ENCODE measurements at places on chromosomes 7 and 10.

DNA sequence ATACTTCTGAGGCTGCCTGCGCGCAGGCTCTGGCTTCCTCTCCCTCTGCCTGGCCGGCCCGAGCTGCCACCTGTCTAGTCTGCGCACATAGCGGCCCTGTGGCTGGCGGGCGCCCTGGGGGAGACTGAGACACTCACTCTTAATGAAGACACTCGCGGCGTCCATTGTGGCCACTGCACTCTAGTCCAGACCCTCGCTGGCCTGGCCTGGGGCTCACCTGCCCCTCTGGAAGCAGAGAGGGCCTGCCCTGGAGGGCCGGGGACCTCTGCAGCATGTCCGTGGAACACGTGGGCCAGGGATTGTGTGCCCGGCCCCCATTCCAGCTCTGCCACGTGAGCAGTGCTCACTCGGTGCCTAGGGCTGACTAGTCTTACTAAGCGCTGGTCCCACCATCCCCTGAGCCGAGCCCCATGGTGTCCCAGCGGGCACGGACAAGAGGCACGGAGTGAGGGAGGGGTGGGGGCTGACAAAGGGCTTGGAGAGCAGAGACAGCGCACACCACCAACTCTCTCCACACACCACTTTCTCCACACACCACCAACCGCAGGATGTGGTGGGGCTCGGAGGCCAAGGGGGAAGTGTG is 149.3 kb downstream of the ELFN1 start:
- no peak for DNase-seq

- DNase-seq: no peak
Measured at GRCh38 chr10:93280699-93281366, 201.3 kb downstream of the MYOF start.

DNA sequence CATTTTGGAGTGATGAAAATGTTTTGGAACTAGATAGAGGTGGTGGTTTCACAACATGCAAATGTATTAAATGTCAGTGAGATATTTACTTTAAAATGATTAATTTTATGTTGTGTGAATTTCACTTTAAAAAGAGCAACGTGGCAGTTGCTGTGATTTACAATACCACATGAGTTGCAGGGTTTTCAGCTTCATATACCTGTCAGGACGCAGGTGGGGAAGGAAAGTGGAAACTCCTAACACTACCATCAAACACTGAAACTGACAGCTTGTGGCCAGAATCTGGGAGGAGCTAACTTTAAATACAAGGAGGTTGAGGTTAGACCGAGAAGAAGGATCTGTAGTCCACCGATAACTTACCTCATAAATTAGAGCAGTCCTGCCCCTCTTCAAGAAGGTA is 168.9 kb upstream of the TMEM72 start:
- DNase-seq: no peak

DNA sequence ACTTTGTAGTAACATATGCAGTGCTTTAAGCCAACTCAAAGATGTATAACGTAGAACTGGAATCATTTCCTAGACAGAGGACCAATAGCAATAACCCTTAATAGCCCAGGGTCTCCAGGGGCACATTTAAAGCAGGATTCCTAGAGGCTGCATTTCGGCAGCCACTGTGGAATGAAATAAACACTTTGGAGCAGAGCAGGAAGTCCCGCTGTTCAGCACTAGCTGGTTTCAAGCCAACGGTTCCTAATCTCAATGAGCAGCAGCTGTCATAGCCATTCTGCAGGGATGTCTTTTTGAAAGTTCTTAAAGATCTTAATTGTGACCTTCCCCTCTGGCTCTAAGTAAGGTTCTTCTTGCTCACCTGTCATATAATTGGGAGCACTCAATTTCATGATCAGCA is 18.4 kb upstream of the MACROH2A2 start:
- no peak for DNase-seq

GRCh38 chr7:25988640-25989039 is 163.4 kb upstream of the NFE2L3 start:
- no peak for DNase-seq

- no peak for DNase-seq
Measured at GRCh38 chr7:69173341-69173740, 424.9 kb upstream of the AUTS2 start.

GRCh38 chr10:117987244-117987909 is 59.4 kb downstream of the RAB11FIP2 start:
- no peak for DNase-seq

- no peak for DNase-seq
Measured at GRCh38 chr7:151759591-151760042, 117.3 kb downstream of the PRKAG2 start.

DNA sequence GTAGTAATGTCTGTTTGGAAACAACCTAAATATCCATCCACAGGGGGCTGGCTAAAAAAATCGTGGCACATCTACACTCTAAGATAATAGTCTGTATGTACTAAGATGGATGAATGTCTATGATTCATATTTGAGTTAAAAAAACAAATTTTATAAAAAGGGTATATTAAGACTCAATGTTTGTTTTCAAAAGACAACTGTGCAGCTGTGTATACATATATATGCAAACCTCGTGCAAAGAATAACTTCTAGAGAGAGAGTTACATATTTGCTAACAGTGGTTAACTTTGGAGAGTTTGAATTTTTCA is 323.5 kb downstream of the PLXNA4 start:
- DNase-seq: no peak

- no peak for DNase-seq
Measured at GRCh38 chr7:111138193-111138569, 47.3 kb downstream of the LRRN3 start.

DNA sequence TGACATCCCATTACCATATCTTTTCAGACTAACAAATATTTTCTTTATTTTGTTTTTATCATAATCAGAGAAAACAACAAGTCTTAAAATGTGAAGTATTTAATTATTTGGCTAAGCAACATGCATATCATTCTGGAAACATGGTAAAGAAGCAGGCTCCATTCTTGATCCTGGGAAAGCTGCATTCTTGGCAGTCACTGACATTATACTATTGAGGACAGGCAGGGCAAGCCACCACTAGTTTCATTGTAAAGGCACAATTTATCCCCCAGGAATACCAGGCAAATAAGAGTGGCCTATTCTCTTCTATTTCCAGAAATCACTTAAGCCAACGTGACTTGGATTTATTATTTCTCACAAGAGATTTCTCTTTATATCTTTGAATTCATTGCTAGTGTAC is 153.8 kb upstream of the AKR1E2 start:
- DNase-seq: no peak

GRCh38 chr10:121800831-121801230 is 127.0 kb downstream of the ATE1 start:
- DNase-seq: no peak

GRCh38 chr7:38310591-38311101 is 37.2 kb upstream of the TARP start:
- no peak for DNase-seq

- no peak for DNase-seq
Measured at GRCh38 chr10:121613456-121613855, 15.2 kb upstream of the FGFR2 start.

DNA sequence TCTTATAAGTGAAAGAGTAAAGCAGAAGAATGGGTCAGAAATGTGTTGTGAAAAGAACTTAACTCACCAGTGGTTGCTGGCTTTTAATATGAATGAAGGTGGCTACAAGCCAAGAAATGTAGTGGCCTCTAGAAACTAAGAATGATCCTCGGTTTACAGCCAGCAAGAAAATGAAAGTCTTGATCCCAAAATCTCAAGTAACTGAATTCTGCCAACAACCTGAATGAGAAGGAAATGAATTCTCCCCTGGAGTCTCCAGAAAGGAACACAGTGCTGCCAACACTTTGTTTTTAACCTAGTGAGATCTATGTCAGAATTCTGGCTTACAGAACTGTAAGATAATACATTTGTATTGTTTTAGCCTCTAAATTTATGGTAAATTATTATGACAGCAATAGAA is 193.0 kb downstream of the FZD1 start:
- DNase-seq: no peak

GRCh38 chr7:85770332-85770731 is 583.5 kb upstream of the SEMA3D start:
- no peak for DNase-seq

DNA sequence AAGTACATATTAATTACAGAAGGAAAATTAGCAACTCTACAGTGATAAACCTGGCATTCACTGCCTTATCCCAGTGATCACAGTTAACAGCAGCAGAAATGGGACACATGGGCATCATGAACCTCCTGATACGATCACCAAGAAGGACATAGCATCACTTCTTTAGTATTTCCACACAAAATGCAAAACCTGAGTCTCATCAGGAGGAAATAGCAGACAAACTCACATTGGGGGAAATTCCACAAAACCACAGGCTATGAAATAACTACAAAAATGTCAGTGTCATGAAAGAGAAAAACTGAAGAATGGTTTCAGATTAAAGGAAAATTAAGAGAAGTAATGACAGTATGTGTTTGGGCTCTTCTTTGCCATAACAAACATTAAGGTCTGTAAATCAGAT is 12.0 kb upstream of the PURB start:
- DNase-seq: no peak

GRCh38 chr7:157401567-157402387 is 65.0 kb downstream of the DNAJB6 start:
- DNase-seq: no peak

DNA sequence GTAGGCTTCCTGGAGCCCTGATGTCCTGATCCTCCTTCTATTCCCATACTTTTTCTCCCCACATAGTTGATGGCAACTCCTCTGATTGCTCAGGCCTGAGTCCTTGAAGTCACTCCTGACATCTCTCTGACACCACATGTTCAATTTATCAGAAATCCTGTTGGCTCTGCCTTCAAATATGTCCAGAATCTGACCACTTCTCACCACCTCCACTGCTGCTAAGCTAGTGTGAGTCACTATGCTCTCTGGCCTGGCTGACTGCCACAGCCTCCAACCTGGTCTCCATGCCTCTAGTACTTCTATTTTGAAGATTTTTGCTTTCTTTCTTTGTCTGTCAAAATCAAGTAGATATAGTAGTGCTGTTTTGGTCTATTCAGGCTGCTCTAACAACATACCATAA is 53.0 kb downstream of the TMEM229A start:
- peak; percentile 59 for DNase-seq

- DNase-seq: no peak
Measured at GRCh38 chr7:114295522-114295921, 119.1 kb upstream of the FOXP2 start.

DNA sequence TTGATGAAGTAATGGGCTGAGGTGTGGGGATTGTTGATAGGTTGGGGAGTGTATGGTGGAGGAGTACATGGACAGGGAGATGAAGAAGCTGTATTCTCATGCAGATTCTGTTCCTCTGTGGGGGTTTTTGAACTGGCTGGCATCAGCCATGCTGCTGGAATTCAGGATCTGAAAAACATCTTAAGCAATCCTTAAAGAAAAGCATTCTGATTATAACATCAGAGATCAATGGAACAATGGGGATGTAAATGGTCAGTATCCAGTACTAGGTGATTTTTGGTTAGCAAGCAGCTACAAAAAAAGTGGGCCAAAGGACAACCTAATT is 247.5 kb upstream of the GALNT17 start:
- no peak for DNase-seq

DNA sequence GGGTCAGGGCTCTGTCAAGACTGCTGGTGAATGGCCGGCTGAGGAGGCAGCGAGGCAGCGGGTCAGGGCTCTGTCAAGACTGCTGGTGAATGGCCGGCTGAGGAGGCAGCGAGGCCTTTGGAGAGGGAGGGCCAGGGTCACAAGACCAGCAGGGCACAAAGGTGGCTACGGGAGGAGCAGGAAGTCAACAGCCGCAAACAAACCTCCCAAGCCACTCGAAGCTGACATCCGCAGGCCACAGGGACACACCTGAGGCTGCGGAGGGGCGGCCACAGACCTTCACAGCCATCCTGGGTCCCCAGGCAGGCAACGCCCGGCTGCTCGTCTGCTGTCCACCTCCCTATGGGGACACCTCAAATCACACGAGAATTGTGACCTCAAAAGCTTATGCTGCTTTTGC is 8.9 kb upstream of the GPER1 start:
- no peak for DNase-seq

GRCh38 chr10:22340329-22341189 is 4.7 kb upstream of the SPAG6 start:
- no peak for DNase-seq

DNA sequence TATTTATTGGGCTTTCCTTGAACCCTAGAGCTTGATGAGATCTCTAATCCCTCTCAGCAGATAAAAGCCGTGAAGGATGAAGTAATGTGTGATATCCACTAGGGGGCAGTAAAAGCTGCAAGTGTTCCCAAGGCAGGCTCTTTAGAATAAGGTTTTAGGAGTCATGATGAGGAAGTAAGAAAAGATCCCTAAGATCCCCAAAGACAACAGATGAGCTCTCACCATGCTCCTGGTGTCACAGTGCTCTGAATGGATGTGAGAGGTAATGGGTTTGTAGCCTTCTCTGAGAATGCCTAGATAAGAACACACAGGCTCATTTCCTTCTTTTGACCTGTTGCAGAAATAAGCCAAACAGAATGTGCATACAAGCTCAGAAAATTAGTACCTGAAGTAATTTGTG is 70.4 kb upstream of the ITPRID1 start:
- DNase-seq: peak; percentile 18

GRCh38 chr7:120867932-120868331 is 10.0 kb upstream of the TSPAN12 start:
- DNase-seq: no peak

DNA sequence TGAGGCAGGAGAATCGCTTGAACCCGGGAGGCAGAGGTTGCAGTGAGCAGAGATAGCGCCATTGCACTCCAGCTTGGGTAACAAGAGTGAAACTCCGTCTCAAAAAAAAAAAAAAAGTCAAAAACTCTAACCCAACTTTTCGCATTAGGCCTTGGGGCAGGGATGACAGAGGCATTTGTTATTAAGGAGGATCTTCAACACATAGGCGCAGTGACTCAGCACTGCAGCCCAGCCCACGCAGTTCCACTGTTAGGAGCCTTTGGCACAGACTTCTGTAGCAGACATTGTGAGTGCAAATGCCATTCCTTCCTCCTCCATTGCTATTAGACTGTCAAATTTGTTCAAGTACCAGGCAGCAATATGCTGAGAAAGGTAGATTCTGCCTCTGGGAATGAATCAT is 43.1 kb upstream of the KLHL7 start:
- DNase-seq: no peak

DNA sequence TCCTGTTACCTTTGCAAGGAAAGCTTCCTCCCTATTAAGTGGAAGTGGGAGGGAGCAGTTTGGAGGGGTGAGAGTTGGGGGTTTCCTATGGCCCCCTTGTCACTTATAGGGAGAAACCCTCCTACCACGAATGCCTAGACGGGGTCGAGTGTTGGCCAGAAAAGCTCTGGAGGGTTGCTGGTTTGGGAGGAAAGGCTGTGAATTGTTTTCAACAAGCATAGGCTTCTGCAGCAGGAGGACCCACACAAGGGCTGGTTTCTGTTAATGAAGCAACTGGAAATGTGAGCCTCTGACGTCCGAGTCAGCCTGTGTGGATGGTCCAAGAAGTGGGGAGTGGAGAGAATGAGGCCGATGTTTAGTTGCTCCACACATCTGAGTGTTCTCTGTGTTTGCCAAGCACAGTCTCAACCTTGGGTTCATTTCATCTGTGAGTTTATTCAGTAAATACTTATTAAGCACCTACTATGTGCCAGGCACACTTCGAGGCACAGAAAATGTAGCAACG is 37.3 kb upstream of the LEP start:
- DNase-seq: no peak

GRCh38 chr7:158530800-158531609 is 56.6 kb downstream of the PTPRN2 start:
- no peak for DNase-seq

GRCh38 chr7:106485919-106486318 is 175.0 kb downstream of the CCDC71L start:
- no peak for DNase-seq

- peak; percentile 59 for DNase-seq
Measured at GRCh38 chr7:55641273-55641691, 69.0 kb upstream of the VOPP1 start.

- no peak for DNase-seq
Measured at GRCh38 chr10:59954296-59954695, 47.9 kb upstream of the CCDC6 start.

- DNase-seq: no peak
Measured at GRCh38 chr7:16918288-16918895, 36.6 kb upstream of the AGR3 start.
